Fibroblast of lung (primary cell): ENCODE measurements at places on chromosomes 4 and X. TPM values are rescaled to one million over a fixed set of nuclear protein-coding genes. Genes with fewer than 3 reads are reported as not detected.
A peak's percentile ranks its signal among the peaks of the same experiment; 100 is the strongest.

Gene USP26
- not detected in 2 replicates for total RNA-seq

DNA sequence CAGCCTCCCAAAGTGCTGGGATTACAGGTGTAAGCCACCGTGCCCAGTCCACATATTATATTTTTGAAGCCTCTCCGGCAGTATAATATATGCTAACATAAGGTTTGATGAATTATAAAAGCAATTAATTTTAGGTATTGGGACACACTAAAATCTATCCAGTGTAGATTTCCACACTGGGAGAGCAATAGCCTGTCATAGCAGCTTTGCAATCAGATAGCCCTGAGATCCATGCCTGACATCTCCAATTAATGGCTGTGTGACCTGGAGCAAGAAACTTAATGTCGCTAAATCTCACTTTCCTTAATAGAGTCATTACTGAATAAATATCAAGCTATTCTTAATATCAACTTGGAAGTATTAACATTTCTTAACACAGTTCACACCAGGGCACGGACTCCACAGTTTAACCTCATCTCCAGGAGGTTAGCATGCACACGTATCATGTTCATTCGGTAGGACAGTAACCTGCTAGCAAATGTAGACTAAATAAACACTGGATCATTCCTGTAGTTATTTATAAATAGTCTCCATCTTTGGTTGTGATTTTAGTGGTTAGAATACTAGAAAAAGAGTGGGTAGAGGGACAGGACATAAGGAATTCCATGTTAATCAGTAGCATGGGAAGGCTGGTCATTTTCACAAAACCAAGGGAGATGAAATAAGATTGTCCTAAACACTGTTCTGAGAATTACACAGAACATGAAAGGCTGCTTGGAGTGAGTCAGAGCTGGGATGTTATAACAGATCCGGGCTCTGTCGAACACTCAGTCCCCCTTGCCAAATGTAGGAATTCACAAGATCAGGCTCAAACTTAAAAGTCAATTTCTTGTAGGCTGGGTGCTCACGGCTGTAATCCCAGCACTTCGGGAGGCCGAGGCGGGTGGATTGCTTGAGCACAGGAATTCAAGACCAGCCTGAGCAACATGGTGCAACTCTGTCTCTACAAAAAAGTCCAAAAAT is 254.7 kb downstream of the PALLD start:
- peaks cover 2% of the 10 kb centered on the region for H3K4me1 ChIP-seq
- no peak overlapping the region for H3K4me3 ChIP-seq
- peak; percentile 78 for DNase-seq

Gene ARMCX2
- 73.7 and 107 TPM in 2 replicates for total RNA-seq

Gene TMEM271
- not detected in 2 replicates for total RNA-seq

Gene PLXNA3
- total RNA-seq: 11.6 and 17.8 TPM in 2 replicates

DNA sequence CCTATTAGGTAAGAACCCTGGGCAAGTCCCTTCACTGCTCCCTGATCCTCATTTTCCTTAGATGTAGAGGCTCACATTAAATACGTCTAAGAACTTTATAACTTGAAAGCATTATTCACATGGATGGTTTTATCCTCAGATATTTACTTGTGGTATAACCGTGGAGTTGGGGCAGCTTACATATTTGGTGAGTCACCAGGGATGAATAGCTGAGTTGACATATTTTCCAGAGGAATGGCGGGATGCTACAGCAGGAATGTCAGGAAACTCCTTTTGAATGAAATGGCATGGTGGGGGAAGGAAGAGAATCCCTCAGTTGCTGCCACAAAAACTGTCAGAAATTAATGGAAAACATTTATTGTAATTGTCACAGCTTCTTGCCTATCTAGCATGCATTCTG is 165.3 kb upstream of the RPS6KA3 start:
- no peaks in the 10 kb centered on the region for H3K27me3 ChIP-seq
- H3K27ac ChIP-seq: no peak overlapping the region
- H3K4me3 ChIP-seq: no peak overlapping the region
- DNase-seq: peak; percentile 86
- no peaks in the 10 kb centered on the region for H3K36me3 ChIP-seq
- no peaks in the 10 kb centered on the region for H3K4me1 ChIP-seq

DNA sequence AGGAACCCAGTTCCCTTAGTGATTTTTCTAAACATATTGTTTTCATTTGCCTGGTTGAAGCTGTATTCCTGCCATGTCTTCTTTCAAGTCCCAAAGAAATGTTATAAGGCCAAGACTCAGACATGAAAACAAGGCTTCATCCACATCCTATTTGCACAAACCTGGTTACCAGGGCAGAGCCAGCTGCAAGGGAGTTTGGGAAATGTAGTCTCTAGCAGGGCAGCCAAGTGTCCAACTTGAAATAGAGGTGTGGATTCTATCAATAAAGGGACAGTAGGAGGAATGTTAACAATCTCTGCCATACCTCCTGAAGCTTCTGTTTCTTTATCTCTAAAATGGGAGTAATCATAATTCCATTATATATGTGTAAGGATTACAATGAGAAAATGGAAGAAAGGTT is 56.6 kb downstream of the INTS12 start:
- no peaks in the 10 kb centered on the region for H3K36me3 ChIP-seq
- DNase-seq: no peak
- no peaks in the 10 kb centered on the region for H3K27me3 ChIP-seq

- no peaks in the 10 kb centered on the region for H3K27me3 ChIP-seq
- H3K4me1 ChIP-seq: peaks cover 2% of the 10 kb centered on the region
- DNase-seq: peak; percentile 59
- H3K27ac ChIP-seq: no peak overlapping the region
- H3K36me3 ChIP-seq: peaks cover 15% of the 10 kb centered on the region
These were observed 130.1 kb downstream of the PDE5A start for GRCh38 chr4:119498527-119498926.

- no peaks in the 10 kb centered on the region for H3K27me3 ChIP-seq
- H3K4me3 ChIP-seq: no peak overlapping the region
- peak; percentile 75 for DNase-seq
- H3K4me1 ChIP-seq: peaks cover 3% of the 10 kb centered on the region
- no peak overlapping the region for H3K27ac ChIP-seq
- no peaks in the 10 kb centered on the region for H3K36me3 ChIP-seq
These were observed 49.1 kb downstream of the GALNT7 start for GRCh38 chr4:173217727-173218126.

Gene SNX25
- total RNA-seq: 29.0 and 32.9 TPM in 2 replicates

DNA sequence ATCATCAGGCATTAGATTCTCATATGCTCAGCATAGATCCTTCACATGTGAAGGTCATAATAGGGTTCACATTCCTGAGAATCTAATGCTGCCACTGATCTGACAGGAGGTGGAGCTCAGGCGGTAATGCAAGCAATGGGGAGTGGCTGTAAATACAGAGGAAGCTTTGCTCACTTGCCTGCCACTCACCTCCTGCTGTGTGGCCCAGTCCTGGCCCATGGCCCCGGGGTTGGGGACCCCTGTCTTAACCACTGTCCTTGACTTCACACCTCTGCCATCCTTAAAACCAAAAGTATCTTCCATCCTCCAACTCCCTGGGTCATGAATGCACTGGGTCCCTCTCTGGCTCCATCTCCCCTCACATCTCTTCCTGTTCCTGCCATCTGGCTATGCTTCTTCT is 129.1 kb downstream of the HMX1 start:
- no peak overlapping the region for H3K27ac ChIP-seq
- H3K4me1 ChIP-seq: no peaks in the 10 kb centered on the region
- H3K27me3 ChIP-seq: no peaks in the 10 kb centered on the region
- H3K4me3 ChIP-seq: no peak overlapping the region
- DNase-seq: no peak
- no peaks in the 10 kb centered on the region for H3K36me3 ChIP-seq

Gene STK26
- total RNA-seq: 2.0 and 2.8 TPM in 2 replicates

GRCh38 chrX:122047261-122047660 is 999.9 kb downstream of the GLUD2 start:
- no peaks in the 10 kb centered on the region for H3K36me3 ChIP-seq
- DNase-seq: no peak
- no peaks in the 10 kb centered on the region for H3K4me1 ChIP-seq
- H3K4me3 ChIP-seq: no peak overlapping the region
- H3K27ac ChIP-seq: no peak overlapping the region

Gene ATOH1
- not detected in 2 replicates for total RNA-seq

GRCh38 chr4:142044271-142044670 is 407.9 kb downstream of the IL15 start:
- H3K27ac ChIP-seq: no peak overlapping the region
- DNase-seq: peak; percentile 31
- no peaks in the 10 kb centered on the region for H3K36me3 ChIP-seq
- H3K4me3 ChIP-seq: no peak overlapping the region

DNA sequence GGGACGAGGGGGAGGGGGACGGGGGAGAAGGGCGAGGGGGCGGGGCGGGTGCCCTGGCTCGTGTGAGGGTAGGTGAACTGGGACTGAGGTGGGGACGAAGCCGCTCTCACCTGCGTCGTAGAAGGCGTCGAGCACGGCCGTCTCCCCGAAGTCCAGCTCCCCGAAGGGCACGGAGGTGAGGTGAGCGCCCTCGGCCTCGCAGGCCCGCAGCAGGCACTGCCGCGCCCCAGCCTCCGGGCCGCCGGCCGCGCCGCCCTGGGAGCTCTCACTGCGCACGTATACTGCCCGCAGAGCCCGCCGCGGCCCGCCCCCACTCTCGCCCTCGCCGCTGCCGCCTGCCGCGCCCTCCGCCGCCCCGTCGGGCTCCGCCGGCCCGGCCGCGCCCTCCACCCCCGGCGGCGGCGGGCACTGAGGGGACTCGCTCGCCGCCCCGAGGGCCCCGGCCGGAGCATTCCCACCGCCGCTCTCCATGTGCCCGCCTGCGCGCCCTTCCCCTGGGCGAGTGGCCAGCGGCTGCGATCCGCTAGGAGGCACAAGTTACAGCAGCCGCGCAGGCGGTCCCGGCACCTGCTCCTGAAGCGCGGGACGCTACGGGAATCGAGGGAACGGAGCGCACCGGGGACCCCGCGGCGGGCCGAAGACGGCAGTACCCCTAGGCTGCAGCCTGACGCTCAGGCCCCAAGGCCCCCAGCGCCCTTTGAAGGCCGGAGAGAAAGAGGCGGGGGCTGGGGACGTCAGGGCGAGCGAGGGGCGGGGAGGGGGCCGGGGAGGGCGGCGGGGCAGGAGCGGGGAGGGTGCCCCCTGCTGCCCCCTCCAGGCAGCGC is at the start of gene MAP3K15:
TSS of gene MAP3K15 (minus strand) at position 718 of the 824 bp plus-strand sequence. CDS start at position 471, 247 bp downstream.
- peak; percentile 9 for DNase-seq
- no peaks in the 10 kb centered on the region for H3K27me3 ChIP-seq
- H3K4me1 ChIP-seq: no peaks in the 10 kb centered on the region
- no peaks in the 10 kb centered on the region for H3K36me3 ChIP-seq
- H3K27ac ChIP-seq: no peak within 1 kb of the TSS

Gene DCAF4L1
- under 0.01 and 0.17 TPM in 2 replicates for total RNA-seq

Gene GPM6B
- total RNA-seq: 0.99 and 1.0 TPM in 2 replicates

DNA sequence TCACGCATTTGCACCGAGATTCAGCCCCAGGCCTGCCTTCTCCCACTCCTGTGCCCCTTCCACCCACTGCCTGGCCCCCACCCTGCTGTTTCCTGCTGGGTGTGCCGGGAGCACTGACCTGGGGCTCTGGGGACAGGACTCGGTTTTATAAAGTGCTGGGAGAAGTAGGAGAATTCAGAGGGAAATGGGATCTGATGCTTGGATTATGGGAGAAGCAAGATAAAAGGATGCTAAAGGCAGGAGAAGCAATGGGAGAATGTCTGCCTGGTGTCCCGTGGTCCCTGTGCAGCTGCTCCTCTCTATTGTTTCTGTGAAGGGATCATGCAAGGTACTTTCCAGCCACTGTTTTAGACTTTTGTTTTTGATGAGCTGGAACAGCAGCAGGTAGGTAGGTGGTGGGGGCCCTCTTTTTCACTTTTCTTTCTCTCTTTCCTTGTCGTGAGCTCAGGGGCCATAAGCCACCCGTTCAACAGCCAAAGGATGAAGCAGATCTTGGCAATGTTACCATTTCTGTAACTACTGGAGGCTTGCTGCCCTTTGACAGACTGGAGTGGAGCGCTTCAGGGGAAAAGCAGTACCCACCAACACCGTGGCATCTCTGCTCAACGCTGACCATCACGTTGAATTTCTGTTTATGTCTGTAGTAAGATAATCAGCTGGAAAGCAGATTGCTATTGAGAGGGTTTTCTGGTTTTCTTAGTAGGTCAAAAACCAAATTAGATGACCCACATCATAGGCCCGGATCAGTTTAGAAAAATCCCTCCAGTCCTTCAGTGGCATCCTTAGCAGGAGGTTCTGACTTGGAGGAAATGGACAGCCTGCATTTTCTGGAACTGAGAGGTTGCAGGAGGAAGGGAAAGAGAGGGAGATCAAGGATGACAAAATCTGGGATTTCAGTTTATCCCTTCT is 63.8 kb upstream of the ENPP6 start:
- no peak overlapping the region for H3K4me3 ChIP-seq
- no peaks in the 10 kb centered on the region for H3K4me1 ChIP-seq
- no peak overlapping the region for H3K27ac ChIP-seq

Gene TEX13C
- total RNA-seq: not detected in 2 replicates

Gene GSX2
- 0.33 TPM in 1 of 2 replicates, not detected in the other for total RNA-seq

DNA sequence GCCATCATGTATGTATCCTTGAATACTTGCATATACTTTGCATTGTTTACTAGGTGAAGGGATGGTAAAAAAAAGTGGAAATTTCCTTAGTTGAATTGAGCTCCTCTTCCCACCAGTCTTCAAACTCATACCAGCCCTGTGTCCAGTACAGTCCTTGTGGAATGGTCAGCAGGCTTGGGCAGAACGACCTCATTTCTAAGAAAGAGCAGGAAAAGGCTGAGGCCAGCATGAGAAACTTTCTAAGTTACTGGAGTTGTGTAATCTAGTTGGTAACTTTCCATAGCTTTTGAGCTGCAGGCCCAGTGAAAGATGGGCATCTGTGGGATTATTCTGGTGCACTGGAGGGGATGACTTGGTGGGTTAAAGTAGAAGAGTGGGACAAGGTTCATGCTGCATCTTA is 87.6 kb downstream of the DCUN1D4 start:
- no peaks in the 10 kb centered on the region for H3K4me1 ChIP-seq
- no peak overlapping the region for H3K27ac ChIP-seq
- no peak overlapping the region for H3K4me3 ChIP-seq
- no peaks in the 10 kb centered on the region for H3K27me3 ChIP-seq

DNA sequence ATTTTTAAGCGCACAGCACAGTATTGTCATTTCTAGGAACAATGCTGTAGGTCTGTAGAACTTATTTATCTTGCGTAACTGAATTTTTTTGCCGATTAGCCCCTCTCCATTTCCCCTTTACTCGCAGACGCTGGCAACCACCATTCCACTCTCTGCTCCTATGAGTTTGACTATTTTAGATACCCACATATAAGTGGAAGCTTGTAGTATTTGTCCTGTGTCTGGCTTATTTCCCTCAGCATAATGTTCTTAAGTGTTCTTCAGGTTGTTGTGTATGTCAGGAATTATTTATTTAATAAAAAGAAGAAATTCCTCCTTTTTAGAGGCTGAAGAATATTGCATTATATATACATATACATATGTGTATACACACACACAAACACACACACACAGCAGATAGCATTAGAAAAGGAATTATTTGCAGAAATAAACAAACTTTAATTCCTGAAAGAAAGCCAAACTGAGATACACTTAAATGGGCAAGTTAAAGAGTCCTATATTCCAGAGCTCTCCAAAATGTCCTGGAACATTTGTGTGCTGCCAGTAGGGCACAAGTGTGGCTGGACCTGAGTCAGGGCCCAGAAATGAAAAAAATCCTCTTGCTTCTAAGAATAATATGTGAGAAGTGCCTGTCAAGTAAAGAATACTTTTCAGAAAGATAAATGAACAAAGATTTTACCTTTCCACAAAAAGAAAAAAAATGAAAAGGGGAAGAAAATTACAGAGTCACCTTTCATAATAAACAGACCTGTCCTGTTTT is 4.5 kb upstream of the ZNF330 start:
- DNase-seq: no peak
- H3K4me3 ChIP-seq: no peak overlapping the region
- H3K27ac ChIP-seq: no peak overlapping the region
- H3K27me3 ChIP-seq: no peaks in the 10 kb centered on the region

GRCh38 chr4:2248821-2249261 is 6.9 kb upstream of the HAUS3 start:
- H3K27me3 ChIP-seq: no peaks in the 10 kb centered on the region
- no peak overlapping the region for H3K4me3 ChIP-seq
- no peak for DNase-seq
- no peak overlapping the region for H3K27ac ChIP-seq
- peaks cover 18% of the 10 kb centered on the region for H3K36me3 ChIP-seq

Gene ALAS2
- total RNA-seq: not detected in 2 replicates
